T follicular helper cell (primary cell): ENCODE measurements at places on chromosomes 4 and X.
A peak's percentile ranks its signal among the peaks of the same experiment; 100 is the strongest.

GRCh38 chr4:60314416-60314815 lies 885.7 kb upstream of the ADGRL3 start:
- DNase-seq = no peak

DNA sequence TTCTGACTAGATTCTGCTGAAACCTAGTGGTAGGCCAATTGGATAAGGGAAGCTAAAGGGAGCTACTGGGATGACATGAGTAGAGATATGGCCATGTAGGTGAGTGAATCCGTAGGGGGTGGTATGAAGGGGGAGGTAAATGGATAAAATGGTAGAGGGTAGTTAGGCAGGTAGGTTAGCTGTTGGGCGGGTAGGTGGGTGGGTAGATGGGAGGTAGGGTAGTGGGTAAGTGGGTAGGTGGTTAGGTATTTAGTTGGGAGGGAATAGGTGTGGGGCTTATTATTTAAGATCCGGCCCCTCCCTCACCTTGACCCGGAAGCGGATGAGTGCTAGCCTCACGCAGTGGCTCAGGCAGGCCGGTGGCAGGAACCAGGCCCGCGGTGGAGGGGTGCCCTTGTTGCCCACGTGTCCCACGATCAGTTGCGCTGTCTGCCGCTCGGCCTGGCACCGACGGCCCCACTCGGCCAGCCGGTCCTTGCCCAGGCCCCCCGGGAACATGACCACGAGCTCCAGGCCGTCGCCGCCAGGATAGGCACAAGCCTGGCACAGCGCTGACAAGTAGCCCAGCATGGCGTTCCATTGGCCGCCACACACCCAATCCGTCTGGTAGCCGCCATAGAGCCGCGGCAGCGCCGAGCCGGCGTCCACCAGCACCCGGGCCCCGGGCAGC lies 725 bp downstream of the FAM120C start:
- DNase-seq = peak; percentile 48

GRCh38 chrX:10591363-10592335 lies 28.7 kb downstream of the MID1 start:
- DNase-seq = no peak

DNA sequence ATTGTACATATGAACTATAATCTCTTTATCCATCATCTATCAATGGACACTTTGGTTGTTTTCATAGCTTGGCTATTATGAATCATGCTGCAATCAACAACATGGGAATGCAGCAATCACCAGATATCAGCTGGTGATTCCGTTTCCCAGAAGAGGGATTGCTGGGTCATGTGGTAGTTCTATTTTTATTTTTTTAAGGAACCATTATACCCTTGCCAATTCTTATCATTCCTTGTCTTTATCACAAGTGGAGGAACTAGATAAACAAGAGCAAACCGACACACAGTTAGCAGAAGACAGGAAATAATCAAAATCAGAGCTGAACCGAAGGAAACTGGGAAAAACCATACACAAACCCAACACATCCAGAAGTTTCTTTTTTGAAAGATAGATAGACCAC lies 14.5 kb upstream of the LNX1 start:
- no peak for DNase-seq

DNA sequence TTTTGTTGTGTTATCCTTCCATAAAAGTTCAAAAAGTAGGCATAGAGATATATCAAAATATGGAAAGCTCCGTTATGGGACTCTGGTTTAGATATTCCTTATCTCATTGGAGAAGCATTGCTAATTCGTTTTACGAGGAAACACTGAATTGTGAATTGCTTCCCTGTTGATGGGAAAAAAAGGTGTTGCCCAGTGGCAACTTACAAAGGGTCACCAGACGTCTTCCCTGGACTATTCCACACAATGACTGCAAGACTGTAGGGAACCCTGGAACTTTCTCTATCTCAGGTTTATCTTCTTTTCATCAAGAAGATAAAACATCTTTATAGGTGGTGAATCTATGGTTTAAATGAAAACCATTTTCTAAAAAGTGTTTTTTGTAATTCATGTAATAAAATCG lies 137.7 kb downstream of the MID1 start:
- no peak for DNase-seq

DNA sequence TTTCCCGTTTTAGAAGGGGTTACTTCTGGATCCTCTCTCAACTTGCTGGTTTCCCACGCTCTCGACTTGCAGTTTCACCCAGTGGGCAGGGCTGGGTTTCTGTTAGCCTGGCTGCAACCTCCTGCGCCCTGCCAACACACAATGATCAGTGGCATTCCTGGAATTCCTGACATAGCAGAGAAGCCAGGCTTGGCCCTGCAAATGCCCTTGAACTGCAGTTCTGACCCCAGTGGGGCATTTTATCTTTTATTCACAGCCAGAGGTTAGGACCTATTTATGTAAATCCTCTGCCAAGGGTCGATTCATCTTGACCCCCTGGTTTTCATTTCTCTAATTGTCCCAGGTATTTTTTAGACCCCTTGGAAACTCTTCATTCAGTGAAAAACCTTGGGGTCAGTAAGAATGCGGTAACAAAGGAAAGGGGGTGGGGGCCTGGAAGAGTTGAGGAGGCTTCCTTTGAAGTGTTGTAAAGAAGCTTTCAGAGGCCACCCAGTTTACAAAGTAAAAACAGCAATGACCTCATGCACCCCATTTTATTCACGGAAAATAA lies 217.6 kb downstream of the ZNF674 start:
- DNase-seq = no peak

DNA sequence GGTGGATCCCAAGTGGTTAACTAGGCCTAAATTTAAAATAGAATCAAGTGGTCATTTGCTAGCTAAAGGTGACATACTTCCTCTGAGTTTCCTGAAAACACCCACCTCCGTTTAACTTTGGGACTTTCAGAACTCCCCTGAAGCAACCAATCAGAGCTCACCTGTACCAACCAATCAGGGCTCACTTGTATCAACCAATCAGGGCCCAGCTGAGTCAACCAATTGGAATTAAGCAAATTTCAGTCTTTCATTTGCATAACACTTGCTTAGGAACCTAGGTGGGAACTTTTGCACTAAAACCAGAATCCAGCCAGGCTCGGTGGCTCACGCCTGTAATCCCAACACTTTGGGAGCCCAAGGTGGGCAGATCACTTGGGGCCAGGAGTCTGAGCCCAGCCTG lies 15.9 kb downstream of the GPC4 start:
- DNase-seq = no peak

DNA sequence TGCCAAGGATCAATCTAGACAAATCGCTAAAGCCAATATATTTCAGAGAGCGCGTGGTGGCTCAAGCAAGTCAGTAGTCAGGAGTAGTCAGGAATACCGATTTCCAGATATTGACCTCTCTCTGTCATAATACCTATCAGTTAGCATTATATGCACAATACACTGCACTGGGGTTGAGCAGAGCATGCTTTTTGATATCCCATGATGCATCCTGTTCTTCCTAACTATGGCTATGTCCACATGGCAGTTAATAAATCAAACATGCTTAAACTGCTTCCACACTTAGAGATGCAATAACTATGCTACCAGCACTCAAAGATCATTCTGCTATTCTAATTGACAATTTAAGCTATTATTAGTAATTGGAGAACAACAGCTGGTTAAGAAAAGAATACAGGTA lies 6.2 kb downstream of the BRWD3 start:
- no peak for DNase-seq

GRCh38 chr4:139083956-139084803 lies 68.6 kb downstream of the NOCT start:
- DNase-seq = peak; percentile 66

GRCh38 chr4:68460085-68460484 lies 12.8 kb downstream of the TMPRSS11E start:
- DNase-seq = no peak

DNA sequence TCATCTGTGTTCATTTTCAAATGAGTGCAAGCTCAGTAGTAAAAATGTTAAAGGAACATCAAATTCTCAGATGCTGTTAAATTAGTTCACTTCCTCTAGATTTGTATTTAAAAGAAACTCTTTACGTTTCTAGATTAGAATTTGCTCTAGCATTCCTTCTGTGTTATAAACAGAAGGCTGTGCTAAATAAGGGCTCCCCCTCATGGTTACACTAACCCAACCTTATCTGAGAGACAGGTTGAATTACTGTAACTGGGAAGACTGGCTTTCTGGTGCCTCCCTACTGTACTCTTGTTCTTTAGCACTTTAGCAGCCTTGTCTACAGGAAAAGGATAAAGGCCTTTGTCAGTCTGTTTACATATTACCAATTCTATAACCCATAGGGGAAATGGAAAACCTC lies 56.8 kb downstream of the RXFP1 start:
- DNase-seq = no peak

- DNase-seq = peak; percentile 6
Measured at GRCh38 chrX:73850124-73851013, 287.4 kb downstream of the CHIC1 start.

DNA sequence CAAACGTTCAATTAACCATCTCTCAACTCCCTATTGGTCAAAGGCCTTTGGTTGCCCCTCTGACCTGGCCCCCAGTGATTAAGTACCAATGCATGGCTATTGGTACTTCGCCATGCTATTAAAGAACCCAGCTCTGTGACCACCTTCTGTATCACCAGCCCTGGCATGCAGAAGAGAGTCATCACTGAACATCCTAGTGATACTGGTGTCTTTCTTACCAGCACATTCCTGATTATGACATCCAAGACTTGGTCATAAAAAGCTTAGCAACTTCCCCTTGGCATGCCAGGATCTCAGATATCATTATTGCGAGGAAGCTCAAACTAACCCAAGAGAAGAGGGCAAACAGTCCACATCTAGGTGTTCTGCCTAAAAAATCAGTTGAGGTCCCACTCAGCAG lies 122.3 kb upstream of the OTUD4 start:
- DNase-seq = no peak

DNA sequence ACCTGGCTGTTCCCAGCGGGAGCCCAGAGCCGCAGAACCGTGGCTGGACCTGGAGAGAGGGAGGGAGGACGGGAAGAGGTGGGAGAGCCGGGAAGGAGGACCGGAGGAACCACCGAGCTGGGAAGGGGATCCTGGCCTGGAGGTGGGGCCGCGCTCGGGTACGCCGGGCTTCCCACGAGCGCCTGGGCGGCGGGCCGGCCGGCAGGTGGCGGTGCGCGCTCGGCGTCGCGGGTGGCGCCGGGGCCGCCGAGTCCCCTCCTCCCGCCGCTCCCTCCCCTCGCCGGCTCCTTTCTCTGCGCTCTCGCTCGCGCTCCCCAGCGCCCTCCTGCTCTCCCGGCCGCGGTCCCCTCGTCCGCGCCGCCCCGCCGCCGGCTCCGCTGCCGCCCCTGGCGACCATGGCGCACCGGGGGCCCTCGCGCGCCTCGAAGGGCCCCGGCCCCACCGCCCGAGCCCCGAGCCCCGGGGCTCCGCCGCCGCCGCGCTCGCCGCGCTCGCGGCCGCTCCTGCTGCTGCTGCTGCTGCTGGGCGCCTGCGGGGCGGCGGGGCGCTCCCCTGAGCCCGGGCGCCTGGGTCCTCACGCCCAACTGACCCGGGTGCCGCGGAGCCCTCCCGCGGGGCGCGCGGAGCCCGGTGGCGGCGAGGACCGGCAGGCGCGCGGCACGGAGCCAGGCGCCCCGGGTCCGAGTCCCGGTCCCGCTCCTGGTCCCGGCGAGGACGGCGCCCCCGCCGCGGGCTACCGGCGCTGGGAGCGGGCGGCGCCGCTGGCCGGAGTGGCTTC lies at the start of gene SORCS2:
TSS of gene SORCS2 (plus strand) at position 287 of the 778 bp plus-strand sequence.
- DNase-seq = no peak

- DNase-seq = no peak
Measured at GRCh38 chr4:123995936-123996335, 599.3 kb downstream of the SPRY1 start.

GRCh38 chrX:1661048-1661921 lies 46.4 kb downstream of the ASMT start:
- DNase-seq = peak; percentile 84

DNA sequence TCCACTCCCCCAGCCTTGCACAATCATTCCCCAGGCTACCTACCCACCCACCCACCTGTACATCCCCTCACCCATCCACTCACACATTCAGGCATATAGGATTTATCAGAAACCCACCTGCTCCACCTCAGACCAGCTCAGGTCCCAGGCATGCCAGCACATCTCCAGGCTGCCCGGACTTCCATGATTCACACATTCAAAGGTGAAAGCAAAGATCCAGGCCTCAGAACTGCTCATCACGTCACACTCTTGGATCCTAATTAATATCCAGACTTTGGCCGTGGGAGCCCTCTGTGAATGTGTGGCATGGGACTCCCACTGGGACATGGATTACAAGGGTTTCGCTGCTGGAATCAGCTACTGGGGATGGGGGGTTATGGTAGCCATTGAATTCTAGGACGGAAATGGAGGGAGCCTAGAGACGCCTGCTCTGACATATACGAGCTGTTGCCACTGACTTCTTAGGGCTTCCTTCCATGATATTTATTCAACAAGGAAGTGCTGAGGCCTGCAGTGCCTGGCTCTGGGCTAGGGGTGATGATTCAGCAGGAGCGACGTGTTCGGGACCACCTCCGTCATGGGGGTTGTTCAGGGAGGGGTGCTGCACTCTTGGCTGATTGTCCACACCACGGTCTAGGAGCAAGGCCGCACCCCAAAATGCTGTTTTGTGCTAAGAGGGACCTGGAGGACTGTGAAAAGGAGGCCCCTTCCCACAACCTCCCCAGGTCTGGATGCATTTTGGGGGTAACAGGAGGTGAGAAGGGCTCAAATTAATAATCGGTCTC lies 56.9 kb upstream of the ADRA2C start:
- DNase-seq = no peak

DNA sequence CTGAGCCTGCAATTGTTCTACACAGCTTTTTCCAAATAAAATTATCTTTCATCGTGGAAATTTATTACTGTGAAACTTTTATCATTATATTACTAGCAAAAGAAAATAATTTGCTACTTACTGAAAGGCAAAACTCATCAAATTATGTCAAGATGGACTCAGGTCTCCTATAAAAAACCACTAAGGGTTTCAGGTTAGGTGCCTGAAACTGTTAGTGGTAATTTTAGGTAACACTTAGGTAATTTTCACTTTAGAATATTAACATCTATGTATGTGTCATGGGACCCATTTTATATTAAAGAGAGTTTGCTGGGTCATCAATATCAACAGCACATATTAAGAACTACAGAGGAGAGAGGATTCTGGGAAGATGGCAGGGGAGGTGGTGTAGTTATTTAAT lies 651.5 kb downstream of the CENPC start:
- DNase-seq = no peak

DNA sequence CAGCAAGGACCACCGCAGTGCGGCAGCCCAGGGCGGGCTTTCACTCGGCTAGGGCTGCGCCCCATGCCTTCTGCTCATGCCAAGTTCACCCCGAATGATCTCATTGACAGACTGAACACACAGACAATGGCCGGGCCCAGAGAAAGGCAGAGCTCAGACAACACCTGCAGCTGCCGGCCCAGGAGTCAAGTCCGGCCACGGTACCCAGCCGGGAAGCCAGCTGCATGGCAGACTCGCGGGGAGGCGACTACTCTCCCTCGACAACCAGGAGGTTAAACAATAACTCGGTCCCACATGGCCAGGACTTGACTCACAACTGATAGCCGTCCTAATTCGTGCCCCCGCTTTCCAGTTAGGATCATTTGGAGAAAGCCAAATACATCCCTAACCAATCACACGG lies 50.4 kb downstream of the ABLIM2 start:
- no peak for DNase-seq

DNA sequence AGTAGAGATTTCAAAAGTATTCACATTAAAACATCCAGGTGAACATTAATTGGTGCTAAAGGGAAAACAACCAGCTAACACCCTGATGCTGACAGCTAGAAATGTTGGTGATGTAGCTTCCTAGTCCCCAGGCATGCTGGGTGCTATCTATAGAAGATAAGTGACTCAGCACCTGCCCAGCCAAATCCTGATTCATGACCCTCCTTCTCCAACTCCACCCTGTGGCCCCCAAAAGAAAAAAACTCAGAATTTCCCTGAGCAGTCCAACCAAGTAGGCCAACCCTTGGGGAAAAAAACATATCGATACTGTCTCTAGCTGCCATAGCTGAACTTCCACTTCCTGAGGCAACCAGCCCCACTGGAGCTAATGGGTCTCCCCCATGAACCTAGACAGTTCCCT lies 197.6 kb upstream of the KLF3 start:
- DNase-seq = no peak
